NCI-H1417 (cell line): ENCODE measurements at places on chromosomes 16 and 17.

GRCh38 chr16:48129926-48130325, 25.9 kb downstream of the ABCC12 start:
- no peak for DNase-seq

DNA sequence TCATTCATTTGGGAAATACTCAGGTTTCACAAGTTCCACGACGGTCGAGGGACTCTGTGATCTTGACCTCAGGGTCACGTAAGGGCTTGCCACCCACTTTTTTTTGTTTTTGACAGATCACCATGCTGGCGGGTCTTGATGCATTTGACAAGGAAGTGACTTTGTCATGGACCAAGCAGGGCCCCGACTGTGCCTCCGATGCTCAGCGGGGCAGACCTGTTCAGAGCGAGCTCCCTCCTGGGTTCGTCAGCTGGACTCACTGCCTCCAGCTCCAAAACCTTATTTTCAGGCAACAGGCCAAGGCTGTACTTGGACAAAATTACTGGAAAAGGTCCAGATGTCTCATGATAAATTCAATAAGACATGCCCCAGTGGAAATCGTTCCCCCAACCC, 9.0 kb upstream of the CLEC18A start:
- DNase-seq: no peak

GRCh38 chr16:74865922-74866598, 91.4 kb upstream of the FA2H start:
- DNase-seq: no peak

- DNase-seq: no peak
These were observed 1.6 kb upstream of the IL32 start for GRCh38 chr16:3063625-3064386.

- DNase-seq: no peak
These were observed 26.6 kb upstream of the GSE1 start for GRCh38 chr16:85586380-85587104.

- no peak for DNase-seq
These were observed 4.0 kb downstream of the BPTF start for GRCh38 chr17:67829331-67829730.

DNA sequence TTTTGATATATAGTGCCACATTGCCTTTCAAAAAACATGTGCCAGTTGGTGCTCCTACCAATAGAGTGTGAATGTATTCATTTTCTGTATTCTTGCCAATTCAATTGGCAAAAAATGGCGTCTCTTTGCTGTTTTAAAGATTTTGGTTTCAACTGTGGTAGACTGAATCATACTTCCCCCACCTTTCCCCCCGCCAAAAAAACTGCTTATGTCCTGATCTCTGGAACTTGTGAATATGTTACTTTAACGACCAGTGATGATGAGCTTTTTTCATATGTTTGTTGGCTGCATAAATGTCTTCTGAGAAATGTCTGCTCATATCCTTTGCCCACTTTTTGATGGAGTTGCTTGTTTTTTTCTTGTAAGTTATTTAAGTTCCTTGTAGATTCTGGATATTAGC, 325.1 kb upstream of the KCNJ16 start:
- DNase-seq: no peak

DNA sequence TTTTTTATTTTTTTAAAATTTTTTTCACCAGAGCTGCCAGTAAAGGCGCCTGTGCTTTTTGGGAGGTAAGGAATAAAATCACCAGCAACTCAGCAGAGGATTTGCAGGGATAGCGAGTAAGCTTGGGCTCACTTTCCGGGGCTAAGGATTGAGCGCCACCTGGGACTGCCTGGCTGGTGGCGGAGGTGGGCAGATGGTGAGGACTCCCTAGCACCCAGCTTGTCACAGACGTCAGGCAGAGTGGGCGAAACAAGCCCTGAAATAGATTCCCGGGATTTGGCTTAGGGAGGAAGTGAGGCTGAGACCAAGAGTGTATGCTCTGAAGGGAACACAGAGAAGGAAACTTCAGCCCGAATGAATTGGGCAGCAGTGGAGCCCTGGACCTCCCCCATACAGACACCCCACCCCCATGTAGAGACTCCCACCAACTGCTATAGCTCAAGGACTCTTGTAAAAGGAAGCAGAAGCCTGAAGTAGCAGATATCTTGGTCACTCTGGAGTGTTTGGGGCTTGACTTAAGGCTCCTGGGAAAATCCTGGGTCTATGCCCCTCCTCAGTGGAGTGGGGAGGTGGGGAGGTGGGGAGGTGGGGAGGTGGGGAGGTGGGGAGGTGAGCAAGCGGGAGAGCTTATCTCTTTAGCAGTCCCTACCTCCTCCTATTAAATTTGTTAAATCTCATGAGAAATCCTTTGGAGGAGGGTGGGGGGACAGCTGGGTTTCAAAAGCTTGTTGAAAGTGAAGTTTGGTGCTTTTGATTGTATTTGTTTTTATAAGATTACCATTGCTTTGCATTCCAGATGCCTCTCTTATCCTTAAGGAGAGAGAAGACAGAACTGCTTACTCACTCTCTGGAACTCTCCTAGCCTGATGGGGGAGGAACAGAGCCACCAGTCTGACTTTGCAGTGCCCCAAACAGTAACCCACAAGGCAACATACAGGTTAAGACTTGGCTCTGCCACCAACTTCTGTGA, 8.2 kb downstream of the ARL4D start:
- no peak for DNase-seq

GRCh38 chr17:10724546-10725195, 5.2 kb downstream of the TMEM220 start:
- DNase-seq: no peak

DNA sequence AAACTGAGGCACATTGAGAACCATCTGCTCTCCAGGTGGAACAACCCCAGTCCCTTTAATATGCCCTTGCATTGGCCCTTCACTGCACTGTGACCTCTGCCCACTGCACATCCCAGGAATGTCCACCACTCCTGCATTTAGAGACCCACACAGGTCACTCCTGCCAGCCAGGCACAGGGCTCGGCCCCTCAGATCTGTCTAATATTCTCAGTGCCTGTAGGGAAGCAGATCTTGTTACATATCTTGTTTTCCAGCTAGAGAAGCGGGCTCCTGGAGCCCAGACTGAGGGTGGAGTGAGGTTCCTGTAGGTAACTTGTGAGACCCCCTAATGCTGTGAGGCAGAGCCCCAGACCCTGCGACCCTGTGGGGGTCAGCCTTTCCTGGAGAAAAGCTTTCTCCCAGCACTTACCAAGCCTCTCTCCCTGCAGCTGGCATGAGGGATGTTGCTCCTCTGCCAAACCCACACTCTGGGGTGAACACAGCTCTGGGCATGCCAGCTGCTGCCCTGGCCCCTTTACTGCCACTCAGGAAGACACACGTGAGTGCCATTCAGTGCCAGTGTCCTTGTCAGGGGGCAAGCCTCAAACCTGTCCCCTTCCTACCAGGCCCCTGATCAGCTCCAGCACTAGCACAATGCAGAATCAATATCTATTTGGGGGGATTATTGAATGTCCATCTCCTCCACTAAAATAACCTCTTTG, 40.3 kb upstream of the CRHR1 start:
- DNase-seq: no peak
